Activated naive CD8-positive, alpha-beta T cell treated with anti-CD3 and anti-CD28 coated beads, Interleukin-2, amount 50 U/mL, for 16 hours (primary cell): ENCODE measurements at places on chromosomes 3 and 15.

- DNase-seq: no peak
Measured at GRCh38 chr3:59884409-59884808, 834.6 kb upstream of the CFAP20DC start.

- no peak for DNase-seq
Measured at GRCh38 chr3:194323785-194324735, 27.1 kb downstream of the CPN2 start.

DNA sequence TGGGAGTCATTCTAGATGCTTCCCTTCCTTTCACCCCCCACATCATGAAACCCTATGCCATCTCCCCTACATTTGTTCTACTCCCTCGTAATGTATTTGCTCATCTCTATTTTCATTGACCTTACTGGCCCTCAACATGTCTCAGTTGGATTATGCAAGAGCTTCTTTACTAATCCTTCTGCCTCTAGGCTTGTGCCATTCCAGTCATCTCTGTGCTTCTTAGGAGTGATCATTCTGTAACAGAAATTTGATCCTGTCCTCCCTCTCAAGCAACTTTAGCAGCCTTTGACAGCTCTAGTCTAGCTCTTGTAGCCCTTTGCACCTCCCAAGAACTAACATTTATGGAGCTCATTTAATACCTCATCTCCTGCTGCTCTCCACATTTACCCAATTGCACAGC lies 64.7 kb downstream of the ISL2 start:
- no peak for DNase-seq

DNA sequence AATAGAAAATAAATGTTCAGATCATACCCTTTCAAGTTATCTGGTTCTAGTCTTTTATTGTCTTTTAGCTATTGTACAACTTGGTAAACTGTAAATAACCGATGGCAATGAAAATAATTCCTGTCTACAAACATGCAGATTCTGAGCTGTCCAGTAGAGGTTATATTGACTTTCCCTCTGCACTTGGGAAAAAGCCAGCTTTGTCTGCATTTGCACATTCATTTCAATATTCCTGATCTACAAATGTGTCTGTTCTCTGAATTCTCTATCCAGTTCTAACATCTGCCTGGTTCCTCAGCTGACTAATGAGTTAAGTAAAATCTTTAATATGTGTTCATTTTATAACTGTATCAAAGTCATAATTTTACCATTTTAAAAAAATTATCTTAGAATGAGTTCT lies 408.5 kb downstream of the ERC2 start:
- DNase-seq: no peak

GRCh38 chr3:140942221-140943104 lies 827 bp downstream of the SLC25A36 start:
- peak; percentile 1 for DNase-seq

- no peak for DNase-seq
Measured at GRCh38 chr3:70702132-70702531, 389.7 kb upstream of the MDFIC2 start.

GRCh38 chr3:132720228-132720627 lies 2.0 kb downstream of the NPHP3 start:
- no peak for DNase-seq

GRCh38 chr3:55243678-55244077 lies 243.4 kb downstream of the WNT5A start:
- DNase-seq: no peak

DNA sequence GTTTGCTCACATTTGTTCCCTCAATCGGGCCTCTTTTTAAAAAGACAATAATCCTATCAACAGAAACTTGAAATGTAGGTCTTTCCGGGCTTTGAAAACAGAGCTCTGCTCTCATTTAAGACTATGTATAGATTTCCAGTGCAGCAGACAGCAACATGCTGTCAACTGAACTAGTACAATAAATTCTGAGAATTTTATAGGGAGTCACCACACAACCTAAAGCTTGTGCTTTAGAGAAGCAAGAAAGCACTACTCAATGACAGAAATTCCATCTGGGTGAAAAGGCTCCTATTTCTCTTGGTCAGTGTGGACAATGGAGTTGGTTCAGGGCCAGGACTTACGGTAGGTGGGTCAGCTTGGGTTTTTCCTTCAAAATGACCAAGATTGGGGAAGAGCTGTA lies 583.5 kb downstream of the ROBO1 start:
- no peak for DNase-seq

GRCh38 chr3:2706144-2706835 lies 403.9 kb downstream of the IL5RA start:
- DNase-seq: no peak

GRCh38 chr3:187870360-187871203 lies 125.3 kb upstream of the BCL6 start:
- DNase-seq: no peak

GRCh38 chr3:55893045-55893664 lies 406.0 kb upstream of the WNT5A start:
- DNase-seq: no peak

- DNase-seq: no peak
Measured at GRCh38 chr3:65425880-65426279, 612.8 kb downstream of the MAGI1 start.

GRCh38 chr15:40310001-40310959 lies 2.5 kb upstream of the PLCB2 start:
- DNase-seq: no peak

DNA sequence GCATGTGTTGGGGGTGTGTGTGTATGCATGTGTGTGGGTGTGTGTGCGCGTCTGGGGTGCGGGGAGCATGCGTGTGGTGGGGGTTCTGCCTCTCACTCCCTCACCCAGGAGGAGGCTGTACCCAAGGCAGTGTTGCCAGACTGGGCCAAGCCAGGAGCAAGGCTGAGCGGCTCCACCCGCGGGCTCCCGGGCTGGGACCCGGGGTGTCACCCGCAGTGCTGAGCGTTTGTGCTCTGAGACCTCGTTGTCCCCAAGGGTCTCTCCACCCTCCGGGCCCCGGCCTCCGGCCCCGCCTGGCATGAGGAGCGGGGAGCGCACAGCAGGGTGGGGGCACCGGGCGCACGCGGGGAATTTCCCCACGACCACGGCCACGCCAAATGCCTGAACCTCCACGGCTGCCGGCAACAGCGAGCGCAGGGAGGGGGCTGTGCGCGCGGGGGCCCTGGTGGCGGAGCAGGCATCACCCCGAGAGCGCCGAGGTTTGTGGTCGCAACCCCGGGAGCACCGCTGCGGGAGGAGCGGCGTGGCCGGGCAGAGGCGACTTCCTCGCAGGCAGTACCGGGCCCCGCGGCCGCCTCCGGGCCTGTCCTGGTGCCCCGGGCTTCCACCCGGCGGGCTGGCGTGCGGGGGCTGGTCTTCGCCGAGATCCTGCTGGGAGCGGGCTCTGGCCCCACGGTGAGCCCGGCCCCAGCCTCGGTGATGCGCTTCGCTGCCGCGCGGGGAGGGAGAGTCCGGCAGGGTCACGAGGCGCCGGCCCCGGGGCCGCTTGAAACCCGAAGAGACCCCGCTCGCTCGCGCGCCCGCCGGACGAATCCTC lies 7.4 kb upstream of the OCA2 start:
- DNase-seq: no peak

DNA sequence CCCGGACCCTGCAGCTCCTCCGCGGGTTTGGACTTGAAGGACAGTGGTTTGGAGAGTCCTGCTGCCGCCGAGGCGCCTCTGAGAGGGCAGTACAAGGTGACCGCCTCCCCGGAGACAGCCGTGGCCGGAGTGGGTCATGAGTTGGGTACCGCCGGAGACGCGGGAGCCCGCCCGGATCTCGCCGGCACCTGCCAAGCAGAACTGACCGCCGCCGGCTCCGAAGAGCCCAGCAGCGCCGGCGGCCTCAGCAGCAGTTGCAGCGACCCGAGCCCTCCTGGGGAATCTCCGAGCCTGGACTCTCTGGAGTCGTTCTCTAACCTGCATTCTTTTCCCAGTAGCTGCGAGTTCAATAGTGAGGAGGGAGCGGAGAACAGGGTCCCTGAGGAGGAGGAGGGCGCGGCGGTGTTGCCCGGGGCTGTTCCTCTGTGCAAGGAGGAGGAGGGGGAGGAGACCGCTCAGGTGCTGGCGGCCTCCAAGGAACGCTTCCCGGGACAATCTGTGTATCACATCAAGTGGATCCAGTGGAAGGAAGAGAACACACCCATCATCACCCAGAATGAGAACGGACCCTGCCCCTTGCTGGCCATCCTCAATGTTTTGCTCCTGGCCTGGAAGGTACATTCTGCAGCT lies 634 bp downstream of the MINDY2 start:
- no peak for DNase-seq

GRCh38 chr3:188594139-188594538 lies 440.2 kb downstream of the LPP start:
- no peak for DNase-seq

GRCh38 chr3:45583021-45583851 lies 11.3 kb upstream of the LIMD1 start:
- DNase-seq: no peak

GRCh38 chr3:79506751-79507150 lies 261.0 kb downstream of the ROBO1 start:
- no peak for DNase-seq

DNA sequence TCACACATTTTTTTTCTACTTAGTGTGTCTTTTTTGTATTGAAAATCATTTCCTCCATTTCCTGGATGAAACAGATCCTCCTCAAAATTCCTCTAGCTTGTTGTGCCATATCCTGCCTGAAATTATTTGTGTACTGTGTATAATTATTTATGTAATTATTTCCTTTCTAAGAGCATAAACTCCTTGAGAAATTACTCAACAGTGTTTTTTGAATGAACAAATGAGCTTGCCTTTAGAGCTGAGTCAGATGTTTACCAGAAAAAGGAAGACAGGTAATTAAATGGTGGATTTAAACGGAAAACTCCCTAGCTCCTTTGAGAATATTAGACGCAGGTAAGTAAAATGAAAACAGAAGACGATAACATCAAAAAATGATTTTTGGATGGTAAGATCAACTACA lies 13.2 kb upstream of the SECISBP2L start:
- DNase-seq: no peak

GRCh38 chr15:78083687-78084448 lies 6.4 kb upstream of the TBC1D2B start:
- no peak for DNase-seq

DNA sequence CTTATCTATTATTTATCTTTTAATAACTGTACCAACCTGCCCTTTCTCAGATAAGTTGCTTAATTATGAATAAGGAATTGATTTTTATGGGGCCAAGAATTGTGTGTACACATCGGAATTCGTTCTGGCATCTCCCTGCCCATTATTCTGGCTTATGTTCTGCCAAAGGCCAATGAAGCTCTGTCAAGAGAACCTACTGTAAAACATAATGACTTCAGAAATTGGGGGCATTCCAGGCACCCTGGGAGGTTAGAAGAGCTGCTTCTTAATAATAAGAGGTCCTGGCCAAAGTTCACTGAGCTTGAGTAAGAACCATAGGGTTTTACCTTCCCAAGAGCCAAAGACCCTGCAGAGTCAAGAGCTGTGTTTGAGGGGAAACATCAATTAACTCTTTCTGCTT lies 261.7 kb downstream of the SLC9A9 start:
- DNase-seq: no peak

- DNase-seq: no peak
Measured at GRCh38 chr15:100311154-100311625, 30.6 kb downstream of the ADAMTS17 start.
